CD4-positive, alpha-beta T cell treated with Interleukin-17A for 4 hours (primary cell): ENCODE measurements at places on chromosomes 5 and 9.

- no peak for DNase-seq
Observed at GRCh38 chr5:174493530-174493929, 230.9 kb upstream of the MSX2 start.

DNA sequence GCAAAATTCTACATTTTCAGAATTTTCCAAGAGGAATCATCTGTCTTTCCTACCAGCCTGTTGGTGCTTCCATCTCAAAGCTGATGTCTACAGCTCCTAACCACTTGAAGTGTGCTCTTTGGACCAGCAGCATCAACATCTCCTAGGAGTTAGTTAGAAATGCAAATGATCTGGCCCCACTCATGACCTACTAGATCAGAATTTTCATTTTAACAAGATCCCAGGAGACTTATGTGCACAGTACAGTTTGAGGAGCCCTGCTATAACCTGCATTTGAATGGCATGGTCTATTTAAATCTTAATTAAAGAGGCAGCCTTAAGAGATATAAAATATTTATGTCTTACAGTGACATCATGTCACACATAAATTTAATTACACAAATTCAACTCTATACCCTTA, 33.8 kb downstream of the ITK start:
- DNase-seq, result no peak

- DNase-seq, result no peak
Observed at GRCh38 chr9:109996936-109997580, 210.9 kb downstream of the C9orf152 start.

- no peak for DNase-seq
Observed at GRCh38 chr5:6767481-6768063, 54.3 kb downstream of the TENT4A start.

GRCh38 chr5:167945542-167946384, 345.7 kb upstream of the WWC1 start:
- no peak for DNase-seq

DNA sequence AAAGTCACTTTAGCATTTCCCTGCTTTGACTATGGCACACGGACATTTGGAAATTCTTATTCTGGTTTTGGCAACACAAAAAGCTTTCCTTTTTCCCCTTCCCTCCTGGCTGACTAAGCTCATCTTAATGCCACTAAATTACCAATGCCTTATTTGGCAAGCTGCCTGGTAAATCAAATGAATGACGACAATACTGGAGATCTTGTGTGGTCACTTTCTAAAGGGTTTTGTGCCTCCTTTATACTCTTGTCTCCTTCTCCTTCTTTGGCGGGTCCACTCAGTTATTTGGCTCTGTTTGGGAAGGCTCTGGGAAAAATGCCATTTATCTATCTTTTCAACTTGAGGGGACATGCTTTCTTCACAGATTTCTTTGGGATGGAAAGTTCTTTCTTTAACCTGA, 34.9 kb downstream of the SH3GL2 start:
- no peak for DNase-seq

GRCh38 chr5:109876941-109877669, 187.4 kb downstream of the MAN2A1 start:
- no peak for DNase-seq

- no peak for DNase-seq
Observed at GRCh38 chr5:140072812-140073211, 29.7 kb upstream of the NRG2 start.

DNA sequence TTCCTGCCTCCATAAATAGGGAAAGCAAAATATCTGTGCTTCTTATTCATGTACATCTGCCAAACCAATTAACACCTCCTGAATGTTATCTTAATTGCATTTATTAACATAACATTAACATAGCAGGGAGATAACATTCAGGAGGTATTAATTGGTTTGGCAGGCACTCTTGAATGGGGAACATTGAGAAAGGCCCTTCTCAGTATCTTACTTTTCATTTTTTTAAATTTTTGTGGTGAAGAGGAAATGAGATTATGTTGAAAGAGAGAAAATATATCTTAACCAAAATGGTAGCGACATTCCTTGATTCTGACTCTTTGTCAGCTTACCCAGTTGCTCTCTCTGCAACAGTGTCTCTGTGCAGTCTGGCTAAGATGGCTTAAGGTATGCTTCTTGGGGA, 100.4 kb upstream of the TLE1 start:
- no peak for DNase-seq

DNA sequence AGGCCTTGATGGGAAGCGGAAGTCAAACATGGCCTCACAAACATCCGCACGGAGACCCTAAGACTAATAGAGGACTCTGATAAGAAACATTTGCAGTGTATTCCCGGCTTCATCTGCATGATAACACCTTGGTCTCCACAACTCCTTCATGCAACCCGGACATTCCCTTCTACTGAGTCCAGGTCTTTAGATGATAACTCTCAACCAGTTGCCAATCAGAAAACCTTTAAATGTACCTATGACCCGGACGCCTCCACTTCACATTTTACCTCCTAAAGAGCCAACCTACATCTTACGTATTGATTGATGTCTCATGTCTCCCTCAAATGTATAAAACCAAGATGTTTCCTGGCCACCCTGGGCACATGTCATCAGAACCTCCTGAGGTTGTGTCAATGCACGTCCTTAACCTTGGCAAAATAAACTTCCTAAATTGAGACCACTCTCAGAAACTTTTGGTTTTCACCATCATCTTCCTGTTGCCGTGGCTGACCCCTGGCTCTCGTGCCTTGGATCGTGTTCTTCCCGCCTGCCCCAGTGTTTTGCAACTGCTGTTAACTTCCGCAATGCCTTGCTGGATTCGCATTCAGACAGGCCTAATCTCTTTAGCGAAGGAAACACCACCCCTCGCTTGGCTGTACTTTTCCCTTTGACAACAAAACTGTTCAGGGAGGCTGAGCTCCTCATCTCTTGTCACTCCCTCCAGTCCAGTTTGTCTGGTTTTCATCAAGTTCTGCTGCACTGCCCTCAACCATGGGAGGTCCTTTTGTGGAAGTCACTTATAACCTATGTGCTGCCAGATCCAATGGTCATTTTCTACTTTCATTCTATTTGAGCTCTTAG, 1.1 kb upstream of the DAP start:
- DNase-seq, result no peak

GRCh38 chr5:101948615-101949014, 347.5 kb downstream of the SLCO4C1 start:
- no peak for DNase-seq

GRCh38 chr9:84374516-84374915, 34.0 kb upstream of the SLC28A3 start:
- DNase-seq, result no peak

DNA sequence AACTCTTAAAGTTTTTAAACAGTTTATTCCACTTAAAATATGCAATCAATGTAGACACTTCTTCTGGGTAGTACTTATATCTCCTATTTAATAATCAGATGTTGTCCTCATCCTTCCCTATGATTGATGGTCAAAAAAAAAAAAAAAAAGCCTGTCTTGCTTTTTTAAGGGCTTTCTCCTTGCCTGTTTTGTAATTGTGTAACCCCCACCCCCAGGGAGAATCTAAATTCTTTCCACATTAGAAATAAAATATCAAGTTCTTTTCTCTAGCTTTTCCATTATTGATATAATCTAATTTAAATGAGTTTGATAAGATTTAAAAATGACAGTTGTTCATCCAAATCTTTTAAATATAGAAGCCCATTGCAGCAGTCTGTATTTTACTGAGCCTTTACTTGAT, 119.7 kb downstream of the CHSY3 start:
- no peak for DNase-seq

- no peak for DNase-seq
Observed at GRCh38 chr9:2761424-2761823, 44.1 kb downstream of the KCNV2 start.

DNA sequence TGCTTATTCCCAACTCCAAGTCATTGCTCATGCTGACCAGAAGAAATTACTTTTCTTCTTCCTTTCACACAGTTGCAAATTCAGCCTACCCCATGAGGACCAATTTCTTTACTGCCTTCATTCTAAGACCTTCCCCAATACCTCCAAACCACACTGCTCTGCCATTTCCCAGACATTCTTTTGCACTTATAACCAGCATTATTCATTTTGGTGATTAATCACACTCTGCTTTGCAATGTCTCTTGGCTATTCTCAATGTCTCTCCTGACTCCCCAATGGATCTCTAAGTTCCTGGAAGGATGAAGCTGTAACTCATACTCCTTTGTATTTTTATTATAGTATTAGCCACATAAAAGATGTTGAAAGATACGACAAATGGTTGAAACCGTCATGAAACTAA, 105.7 kb upstream of the RANBP3L start:
- DNase-seq, result no peak
